ENCODE measurements at places on chromosomes 6 and 20.

DNA sequence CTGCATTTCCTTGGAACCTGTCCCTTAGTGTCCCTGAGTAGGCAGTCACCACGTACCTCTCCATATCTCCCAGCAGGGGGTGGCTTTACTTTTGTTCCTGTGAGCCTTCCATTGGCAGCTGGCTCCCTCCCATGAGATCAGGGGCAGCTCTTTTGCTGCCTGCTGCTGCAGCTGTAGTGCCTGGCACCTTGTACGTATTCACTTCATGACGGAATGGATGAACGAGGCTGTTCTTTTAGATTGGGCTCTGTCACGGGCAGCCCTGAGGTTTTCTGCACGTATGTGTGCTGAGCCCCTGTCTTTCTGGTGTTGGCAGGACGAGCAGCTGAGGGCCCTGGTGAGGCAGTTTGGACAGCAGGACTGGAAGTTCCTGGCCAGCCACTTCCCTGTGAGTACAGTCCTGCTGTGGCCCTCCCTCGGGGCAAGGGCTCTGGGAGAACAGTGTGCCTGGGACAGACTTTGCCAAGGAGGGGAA, 14.6 kb downstream of the MYBL2 start:
- no peak for DNase-seq

- DNase-seq = no peak
Measured at GRCh38 chr20:50012282-50013263, 29.8 kb downstream of the SNAI1 start.

DNA sequence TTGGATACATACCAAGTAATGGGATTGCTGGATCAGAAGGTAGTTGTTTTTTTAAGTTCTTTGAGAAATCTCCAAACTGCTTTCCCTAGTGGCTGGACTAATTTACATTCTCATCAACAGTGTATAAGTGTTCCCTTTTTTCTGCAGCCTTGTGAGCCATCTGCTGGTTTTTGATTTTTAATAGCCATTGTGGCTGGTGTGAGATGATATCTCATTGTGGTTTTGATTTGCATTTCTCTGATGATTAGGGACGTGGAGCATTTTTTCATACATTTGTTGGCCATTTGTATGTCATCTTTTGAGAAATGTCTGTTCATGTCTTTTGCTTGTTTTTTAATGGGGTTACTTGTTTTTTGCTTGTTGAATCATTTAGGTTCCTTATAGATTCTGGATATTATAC, 34.8 kb downstream of the TOP1 start:
- DNase-seq = no peak

- DNase-seq = no peak
Measured at GRCh38 chr20:51697096-51697826, 70.9 kb downstream of the ATP9A start.

- DNase-seq = no peak
Measured at GRCh38 chr6:11430036-11430435, 107.5 kb upstream of the TMEM170B start.

DNA sequence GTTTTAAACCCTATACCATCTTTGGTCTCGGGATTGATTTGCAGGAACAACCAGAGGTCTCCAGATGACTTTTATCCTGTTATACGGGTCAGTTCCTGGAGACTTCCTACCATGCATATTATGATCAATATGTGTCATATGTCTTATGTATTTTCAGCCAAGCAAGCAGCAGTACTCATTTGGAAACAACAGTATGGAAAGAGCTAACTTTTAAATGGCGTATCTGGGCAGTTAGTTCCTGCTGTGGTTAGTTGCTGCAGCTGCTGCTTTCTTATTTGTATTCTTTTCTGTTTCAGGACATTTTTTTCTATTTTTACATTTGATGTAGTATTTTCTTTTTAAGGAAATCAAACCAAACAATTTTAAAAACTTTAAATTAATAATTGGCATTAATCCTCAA, 207.5 kb downstream of the MANEA start:
- DNase-seq = no peak

GRCh38 chr6:21375151-21376116, 218.1 kb upstream of the SOX4 start:
- no peak for DNase-seq

DNA sequence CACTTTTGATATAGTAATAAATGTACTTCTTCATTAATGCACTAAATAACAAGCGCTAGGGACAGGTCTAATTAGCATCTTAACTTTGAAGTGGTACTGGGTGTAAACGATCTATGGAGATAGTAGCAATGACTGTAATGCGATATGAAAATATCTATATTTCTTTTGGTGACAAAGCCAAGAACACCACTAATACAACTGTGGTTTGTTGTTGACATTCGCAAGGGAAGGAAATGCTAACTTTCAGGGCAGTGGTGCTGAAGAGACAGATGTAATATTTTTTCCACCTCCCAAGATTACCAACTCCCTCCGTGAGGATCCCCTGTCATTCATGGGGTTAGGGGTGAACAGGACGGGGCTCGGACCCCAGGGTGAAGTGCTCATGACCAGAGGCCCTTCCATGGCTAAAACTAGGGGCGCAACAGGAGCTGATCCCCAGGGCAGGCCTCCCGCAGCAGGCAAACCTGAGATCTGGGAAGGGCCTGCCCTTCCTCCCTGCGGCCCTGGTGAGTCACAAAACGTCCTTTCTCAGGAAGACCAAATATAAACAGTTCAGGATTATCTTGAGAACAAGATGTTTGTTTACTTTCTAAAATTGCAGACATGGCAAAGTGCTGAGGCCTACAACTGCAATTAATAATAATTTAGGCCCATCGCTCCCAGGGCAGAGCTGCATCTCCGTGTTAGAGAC, 65.0 kb upstream of the TOX2 start:
- DNase-seq = no peak

DNA sequence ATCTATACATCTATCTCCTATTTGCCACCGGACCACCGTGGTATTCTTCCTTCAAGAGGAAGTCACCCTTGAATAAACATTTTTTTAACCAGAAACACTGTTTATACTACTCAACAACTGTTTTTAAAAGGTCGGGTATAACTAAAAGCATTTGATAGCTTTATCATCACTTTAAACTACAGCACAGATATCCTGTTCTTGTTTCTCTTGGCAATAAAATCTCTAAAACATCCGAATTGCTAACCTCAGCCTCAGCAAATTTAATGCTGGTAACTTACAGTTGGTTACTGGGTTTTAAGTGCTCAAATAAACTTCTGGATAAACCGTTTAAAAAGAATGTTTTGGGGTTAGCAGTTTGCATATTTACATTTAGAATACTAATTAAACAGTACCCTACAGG, 20.4 kb downstream of the ZUP1 start:
- DNase-seq = no peak

- no peak for DNase-seq
Measured at GRCh38 chr6:85004361-85004995, 240.1 kb upstream of the TBX18 start.

DNA sequence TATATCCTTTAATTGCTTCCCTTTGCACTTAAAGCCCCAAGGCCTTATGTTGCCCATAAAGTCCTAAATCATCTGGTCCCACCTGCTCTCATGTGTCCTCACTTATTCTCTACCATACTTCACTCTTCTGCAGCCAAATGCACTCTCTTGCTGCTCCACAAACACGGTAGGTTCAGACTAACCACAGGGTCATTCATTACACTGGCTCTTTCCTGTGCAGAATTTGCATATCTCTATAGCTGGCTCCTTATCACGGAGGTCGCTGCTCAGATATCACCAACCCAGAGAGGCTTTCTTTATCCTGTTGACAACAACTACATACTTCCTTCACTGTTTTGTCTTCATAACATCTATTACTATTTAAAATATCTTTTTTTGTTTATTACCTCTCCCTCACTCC, 86.8 kb downstream of the MOXD1 start:
- no peak for DNase-seq

GRCh38 chr6:167407239-167408064, 82.6 kb downstream of the TTLL2 start:
- no peak for DNase-seq

DNA sequence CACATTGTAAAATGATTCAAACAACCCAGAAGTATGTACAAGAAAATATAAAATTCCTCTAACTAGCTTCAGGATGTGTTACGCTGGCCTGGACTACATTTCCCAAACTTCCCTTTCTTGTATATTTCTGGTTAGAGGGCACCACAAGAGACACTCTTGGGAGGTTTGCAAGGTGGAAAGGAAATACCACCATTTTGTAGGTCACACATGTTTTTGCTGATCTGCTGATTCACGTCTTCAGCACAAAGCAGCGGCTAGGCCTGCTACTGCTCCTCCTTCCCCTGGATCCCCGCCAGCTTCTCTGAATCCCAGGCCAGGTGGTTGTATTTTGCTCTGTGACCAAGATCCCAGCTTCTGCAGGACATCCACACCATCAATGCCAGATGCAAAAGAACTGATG, 104.2 kb downstream of the AGPAT4 start:
- no peak for DNase-seq

DNA sequence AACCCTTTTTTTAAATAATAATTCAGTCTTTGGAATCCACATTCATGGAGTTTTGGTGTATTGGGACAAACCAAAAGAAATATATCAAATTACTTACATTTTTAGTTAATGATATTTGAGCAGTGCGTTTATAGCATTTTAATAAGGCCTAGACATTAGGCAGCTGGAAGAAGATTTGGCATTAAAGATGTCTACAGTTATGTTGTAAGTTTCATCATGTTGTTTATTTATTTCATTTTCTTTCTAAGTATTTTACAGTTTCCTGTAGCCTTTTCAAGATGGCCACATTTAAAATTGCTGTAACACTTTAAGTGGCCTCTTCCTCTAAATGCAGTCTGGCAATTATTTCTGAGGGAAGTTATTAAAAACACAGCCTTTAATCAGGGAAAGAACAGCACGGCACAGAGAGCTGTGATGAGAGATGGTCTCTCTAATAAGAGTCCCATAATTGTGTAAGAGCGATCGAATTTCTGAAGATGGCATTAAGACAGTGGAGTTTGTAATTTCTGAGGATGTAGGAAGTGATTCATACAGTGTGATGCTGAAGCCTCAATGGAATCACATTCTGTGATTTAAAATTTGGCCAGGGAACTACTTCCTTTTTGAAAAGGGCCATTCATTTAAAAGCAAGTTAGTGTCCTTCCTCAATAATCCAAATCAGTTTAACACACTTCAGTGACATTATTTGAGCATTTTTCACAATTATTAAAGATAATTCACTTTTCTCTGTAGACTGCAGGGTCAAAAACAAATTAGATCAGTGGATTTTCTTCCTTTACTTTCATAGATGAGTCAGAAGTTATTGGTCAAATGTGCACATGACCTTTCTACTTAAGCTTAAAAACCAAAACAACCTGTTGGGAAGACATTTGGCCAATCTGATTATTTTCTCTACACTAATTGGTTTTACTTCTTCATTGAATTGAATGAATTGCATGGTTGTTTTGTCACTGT, 52.4 kb upstream of the EDN3 start:
- DNase-seq = no peak

GRCh38 chr6:159762681-159763293, 942 bp downstream of the ACAT2 start:
- DNase-seq = peak; percentile 49

- DNase-seq = no peak
Measured at GRCh38 chr6:159121486-159121885, 47.7 kb upstream of the FNDC1 start.

GRCh38 chr6:164825386-164825785, 484.0 kb downstream of the C6orf118 start:
- no peak for DNase-seq

- no peak for DNase-seq
Measured at GRCh38 chr6:16056263-16056870, 72.5 kb upstream of the MYLIP start.

DNA sequence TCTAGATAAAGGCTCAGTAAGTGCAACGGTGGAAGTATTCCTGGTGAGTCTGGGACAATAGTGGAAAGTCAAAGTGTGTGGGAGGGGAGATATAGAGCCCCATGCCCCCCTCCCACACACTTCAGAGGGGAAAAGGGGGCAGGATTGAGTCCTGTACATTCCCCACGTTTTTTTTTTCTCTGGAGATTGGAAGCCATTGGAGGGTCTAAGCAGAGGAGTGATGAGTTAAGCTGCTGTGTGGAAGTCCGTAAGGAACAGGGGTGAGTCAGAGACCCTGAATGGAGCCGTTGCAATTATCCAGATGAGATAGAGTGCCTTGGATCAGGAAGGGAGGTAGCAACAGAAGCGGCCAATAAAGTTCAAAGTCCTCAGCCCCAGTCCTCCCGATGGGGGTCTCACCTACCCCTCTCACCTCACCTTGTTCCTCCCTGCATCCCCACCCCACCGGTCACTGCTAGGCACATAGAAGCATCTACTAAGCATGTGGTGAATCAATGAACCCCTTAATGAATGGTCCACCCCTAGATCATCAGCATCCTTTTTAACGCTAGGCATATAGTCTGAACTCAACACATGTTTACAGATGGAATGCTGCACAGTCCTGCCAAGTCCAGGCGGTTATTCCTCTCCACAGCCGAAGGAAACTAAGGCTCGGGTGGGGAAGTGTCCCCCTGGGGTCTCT, 662 bp upstream of the SLC9A8 start:
- DNase-seq = no peak

GRCh38 chr20:56181583-56181982, 66.9 kb upstream of the MC3R start:
- DNase-seq = no peak

GRCh38 chr6:140915103-140915502, 1217.6 kb upstream of the GJE1 start:
- no peak for DNase-seq

DNA sequence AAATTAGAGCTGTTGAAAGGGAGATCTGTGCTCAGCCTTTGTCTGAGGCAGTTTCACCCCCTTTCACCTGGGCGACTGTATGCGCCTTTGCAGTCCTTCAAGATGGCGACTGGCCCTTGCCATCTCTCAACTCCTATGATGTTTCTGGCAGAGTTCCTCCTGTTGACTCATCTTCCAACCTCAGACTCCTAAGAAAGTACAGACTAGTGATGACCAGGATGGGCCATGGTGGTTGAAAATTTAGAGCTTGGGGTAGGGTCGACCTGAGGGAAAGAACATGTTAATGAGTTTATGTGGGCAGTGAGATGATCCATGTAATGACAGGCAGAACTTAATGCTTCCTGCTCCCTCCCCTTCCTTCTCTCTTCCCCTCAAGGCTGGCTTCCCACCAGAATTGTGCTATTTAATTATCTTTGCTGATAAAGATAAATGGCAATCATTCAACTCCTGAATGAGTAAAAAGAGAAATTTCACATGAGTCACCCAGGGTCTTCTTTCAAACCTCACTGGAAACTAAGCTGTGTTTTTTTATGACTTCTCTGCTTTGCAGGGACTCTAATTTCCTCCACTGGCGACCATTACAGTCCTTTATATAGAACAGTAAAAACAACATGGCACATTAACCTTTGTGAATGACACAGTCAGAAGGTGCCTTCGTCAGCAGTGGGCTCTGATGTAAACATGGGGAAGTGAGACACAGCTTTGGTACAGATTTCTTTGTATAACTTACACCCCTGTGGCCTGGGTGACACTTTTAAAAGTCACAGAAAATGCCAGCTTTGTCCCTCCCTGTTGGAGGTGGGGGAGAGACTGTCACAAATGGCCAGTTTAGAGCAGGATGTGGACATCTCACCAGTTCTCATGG, 103.5 kb downstream of the SCP2D1 start:
- DNase-seq = no peak

GRCh38 chr20:25600632-25601031, 15.3 kb upstream of the NINL start:
- DNase-seq = no peak
